ENCODE measurements at places on chromosomes 4 and X. TPM values are rescaled to one million over a fixed set of nuclear protein-coding genes. Genes with fewer than 3 reads are reported as not detected.

Gene NR3C2
- total RNA-seq = 3.4 TPM

GRCh38 chr4:105679186-105679585, 29.3 kb downstream of the INTS12 start:
- no peak for DNase-seq

Gene GPR173
- 19.4 TPM for total RNA-seq

Gene CXorf65
- total RNA-seq = not detected

DNA sequence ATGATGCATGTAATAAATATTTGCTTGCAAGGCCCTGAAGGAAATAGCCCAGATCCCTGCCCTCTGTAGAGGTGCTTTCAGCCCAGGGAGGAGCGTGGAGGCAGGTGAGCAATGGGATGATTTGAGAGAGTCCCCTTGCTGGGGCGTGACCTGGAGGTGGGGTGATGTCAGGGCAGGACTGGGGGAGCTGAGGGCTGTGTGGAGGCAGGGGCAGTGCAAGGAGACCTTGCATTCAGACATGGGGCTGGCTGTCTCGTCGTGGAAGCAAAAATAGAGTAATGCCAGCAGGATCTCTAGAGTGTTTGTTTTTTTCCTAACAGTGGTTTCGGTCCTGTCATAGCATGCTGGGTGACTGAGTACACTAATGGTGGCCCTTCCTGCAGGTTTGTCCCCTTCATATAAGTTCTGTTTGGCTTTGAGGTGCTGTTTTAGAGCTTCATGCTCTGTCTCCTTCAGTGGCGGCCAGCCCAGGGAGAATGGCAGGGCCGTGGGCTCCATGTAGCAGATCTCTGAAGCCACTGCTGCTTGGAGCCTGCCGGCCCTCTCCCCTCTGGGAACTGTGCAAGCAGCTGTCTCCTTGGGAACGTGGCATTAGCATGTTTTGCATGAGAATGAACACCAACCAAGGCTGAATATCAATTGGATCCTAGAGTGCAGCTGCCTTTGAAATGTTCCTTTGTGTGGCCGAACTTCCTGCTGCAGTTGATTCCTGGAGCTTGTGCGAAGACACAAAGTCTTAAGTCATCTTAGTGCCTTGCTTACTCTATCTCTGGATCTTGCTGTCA, 39.3 kb upstream of the CLDN34 start:
- no peak for DNase-seq

Gene FGF13
- 20.7 TPM for total RNA-seq

All from progenitor cell of endocrine pancreas (in vitro differentiated cells).